Gastrocnemius medialis (tissue), 4 donors: ENCODE measurements at places on chromosomes 1 and 21. TPM values are rescaled to one million over a fixed set of nuclear protein-coding genes. Genes with fewer than 3 reads are reported as not detected.

TMEM82 gene
- not detected for total RNA-seq

NMNAT2 gene
- 0.29 TPM for total RNA-seq

KRTAP19-3 gene
- total RNA-seq: 5.0 TPM

- DNase-seq: no peak
Measured at GRCh38 chr1:202834771-202835547, 24.2 kb downstream of the PCAT6 start.

- no peak for DNase-seq
Measured at GRCh38 chr21:10627316-10627863, 106.0 kb downstream of the TPTE start.

PLA2G2A gene
- total RNA-seq: 8.4 TPM

- no peak for DNase-seq
Measured at GRCh38 chr1:15989776-15990175, 13.9 kb upstream of the ZBTB17 start.

- no peak for DNase-seq
Measured at GRCh38 chr1:103247517-103247916, 139.2 kb upstream of the COL11A1 start.

ZNF669 gene
- 1.3 TPM for total RNA-seq

CYP4Z1 gene
- total RNA-seq: 0.49 TPM
